CD4-positive, alpha-beta T cell treated with Interleukin-4 for 4 hours (primary cell): ENCODE measurements at places on chromosomes 7 and 10.

GRCh38 chr10:128070161-128070560, 56.1 kb downstream of the MKI67 start:
- DNase-seq, result no peak

- no peak for DNase-seq
Observed at GRCh38 chr10:79078367-79079053, 9.7 kb downstream of the ZMIZ1 start.

- DNase-seq, result no peak
Observed at GRCh38 chr7:132292803-132293202, 283.5 kb downstream of the PLXNA4 start.

DNA sequence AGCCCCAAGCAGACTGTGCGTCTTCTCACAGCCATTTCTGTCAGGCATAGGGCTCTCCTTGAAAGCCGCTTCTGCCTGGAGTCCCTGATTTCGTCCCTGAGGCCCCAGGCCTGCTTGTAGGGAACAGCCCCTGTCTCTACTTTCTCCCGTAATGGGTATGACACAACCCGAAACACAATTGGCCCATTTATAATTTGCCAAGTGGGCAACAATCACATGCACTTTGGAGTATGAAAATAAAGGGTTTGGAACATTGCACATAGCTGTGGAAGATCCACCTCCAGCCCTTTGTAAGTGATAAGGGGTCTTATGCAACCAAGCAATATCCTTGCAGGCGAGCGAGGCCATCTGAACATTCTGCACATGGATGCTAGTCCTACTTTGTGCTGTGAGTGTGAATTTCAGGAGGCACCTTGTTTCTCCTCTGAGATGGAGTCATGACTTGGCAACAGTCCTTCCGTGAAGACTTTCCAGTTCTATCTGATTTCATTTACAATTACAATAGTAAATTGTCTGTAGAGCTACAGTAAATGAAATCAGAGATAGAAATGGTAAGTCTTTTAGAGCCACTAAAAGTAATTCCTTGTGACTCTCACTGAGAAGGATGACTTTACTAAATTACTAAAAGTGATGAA, 141.5 kb downstream of the CUBN start:
- no peak for DNase-seq

DNA sequence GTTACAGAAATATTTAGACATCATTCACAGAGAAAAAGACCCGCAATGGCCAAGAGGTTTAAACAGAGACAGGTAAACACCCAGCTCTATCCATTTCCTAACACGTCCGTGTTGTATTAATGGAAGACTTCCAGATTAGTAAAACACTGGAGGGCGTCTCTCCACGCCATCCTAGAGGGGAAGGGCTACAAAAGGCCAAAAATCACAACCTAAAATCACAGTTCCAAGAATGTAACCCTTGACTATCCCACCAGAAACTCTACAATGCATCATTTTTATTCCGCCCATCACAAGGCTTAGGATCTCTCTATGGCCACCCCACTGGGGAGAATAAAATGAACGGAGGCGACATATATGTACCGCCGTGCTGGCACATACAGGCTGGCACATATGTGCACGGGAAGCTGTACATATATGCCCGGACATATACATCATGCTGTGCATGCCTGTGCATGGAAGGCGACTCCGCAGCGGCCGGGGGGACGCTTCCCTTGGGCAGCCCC, 734 bp downstream of the PCLO start:
- DNase-seq, result no peak

- no peak for DNase-seq
Observed at GRCh38 chr10:22651276-22651980, 63.0 kb downstream of the PIP4K2A start.

- DNase-seq, result no peak
Observed at GRCh38 chr7:92698237-92698841, 108.1 kb upstream of the FAM133B start.

DNA sequence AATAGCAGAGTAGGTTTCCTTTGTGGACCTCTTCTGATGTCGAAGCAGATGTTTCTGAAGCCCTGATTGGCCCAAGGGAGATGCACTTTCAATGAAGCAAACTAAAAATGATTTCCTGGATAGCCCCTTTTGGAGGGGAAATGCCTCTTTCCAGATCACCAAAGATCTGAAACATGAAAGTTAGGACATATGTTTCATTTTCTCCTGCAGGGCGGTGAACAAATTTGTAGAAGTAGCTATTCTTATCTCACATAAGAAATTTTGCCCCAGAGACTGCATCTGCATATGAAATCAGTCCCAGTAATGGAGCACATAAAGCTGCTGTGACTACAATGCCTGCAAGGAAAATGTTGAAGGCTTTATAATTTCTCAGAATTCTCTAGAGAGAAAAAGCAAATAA, 56.0 kb downstream of the THSD7A start:
- no peak for DNase-seq

GRCh38 chr7:80584778-80585177, 53.7 kb upstream of the CD36 start:
- DNase-seq, result no peak

DNA sequence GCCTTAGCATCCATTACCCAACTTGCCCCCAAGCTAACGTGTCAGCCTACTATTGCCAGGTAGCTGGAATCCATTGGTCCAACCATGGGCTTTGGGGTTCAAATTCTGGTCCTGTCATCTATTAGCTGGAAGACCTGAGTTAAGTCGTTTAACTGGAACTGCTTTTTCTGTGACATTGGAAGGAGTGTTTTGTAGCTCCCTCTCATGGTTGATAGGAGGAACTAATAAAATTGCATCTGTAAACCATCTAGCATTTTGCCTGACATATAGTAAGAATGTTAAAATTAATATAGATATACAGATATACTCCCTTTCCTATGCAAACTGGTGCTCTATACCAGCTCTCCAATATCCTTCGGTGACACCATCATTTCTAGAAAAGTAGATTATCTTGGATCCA, 23.8 kb upstream of the SLF2 start:
- DNase-seq, result no peak

DNA sequence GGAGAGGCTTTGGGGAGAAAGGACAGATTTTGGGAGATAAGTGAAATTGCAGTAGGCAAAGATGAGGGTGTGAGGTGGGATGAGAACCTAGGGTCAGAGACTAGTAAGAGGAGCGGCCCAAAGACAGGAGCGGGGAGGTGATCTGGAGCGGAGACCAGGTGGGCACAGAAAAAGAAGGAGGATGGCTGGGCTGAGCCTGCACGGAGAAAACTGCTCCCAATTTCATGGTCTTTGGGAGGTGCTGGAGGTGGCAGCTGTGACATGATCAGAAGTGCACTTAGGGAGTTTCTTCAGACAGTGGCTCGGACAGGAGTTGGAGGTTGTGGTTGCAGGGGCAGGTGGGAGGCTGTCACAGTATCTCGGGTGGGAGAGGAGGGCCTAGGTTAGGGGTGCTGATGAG, 232.8 kb downstream of the SKAP2 start:
- DNase-seq, result no peak

DNA sequence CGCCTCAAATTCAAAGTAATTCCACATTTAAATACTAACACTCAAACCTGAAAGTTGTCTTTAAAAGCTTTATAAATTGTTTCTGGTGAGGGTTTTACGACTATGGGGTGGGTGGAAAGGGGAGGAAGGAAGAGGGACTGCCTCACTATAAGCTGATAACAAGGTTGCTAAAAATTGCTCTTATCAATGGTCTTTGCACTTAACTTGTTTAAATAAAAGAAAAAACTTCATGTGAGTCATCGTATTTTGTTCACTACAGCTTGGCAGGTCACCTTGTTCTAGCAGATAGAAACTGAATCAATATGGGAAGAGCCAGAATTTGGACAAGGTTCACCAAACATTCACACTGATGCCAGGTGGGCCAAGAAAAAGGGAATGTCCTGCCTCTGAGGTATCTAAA, 129.2 kb downstream of the TES start:
- no peak for DNase-seq

DNA sequence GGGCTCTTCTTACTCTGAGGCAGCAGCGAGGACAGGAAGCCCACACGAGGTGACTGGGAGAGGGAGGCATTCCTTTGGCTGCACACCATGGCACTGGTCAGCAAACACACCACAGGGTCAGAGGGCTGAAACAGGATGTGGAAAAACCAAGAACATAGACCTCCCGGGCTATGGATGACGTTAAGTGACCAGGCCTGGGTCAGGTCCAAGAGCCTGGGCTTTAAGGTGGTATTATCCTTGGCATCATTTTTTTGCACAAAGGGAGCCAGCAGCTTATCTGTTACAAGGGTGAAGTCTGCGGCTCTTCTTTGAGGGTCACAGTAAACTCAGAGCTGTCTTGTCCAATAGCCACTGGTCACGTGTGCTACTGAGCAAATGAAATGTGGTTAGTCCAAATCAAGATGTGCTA, 7.0 kb downstream of the WDR91 start:
- no peak for DNase-seq

GRCh38 chr10:109359316-109359715, 564.0 kb downstream of the XPNPEP1 start:
- no peak for DNase-seq

GRCh38 chr10:94402204-94402842, at the start of gene TBC1D12:
Gene TBC1D12 (plus strand): TSS chr10:94402541. CDS start chr10:94402614, 73 bp downstream.
- DNase-seq, result peak; percentile 38

- DNase-seq, result no peak
Observed at GRCh38 chr10:14839305-14839695, 1.2 kb downstream of the HSPA14 start.

DNA sequence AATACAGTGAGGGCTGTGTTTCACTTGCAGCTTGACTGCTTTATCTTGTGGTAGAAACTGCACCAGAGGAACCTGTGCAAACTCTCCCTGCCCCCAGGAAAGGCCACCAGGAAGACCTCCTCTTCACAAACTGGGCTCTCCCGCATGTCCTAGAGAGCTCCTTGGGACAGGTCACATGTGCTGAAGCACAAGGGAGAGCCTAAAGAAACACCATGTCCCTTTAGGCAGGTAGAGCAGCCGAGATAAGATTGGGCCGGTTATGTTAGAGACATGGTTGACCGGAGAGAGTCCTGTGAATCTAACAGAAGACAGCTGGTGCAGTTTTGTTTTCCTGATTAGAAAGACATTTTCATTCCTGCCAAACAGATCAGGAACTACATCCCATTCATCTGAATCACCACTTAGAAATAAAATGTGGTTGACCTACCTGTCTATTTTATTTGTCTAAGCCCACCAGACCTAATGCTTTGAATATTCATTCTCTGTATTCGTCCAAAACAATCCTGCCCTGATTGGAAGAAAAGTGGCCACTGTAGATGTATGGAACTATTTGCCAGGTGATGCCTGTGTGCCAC, 224.1 kb downstream of the GLI3 start:
- no peak for DNase-seq

DNA sequence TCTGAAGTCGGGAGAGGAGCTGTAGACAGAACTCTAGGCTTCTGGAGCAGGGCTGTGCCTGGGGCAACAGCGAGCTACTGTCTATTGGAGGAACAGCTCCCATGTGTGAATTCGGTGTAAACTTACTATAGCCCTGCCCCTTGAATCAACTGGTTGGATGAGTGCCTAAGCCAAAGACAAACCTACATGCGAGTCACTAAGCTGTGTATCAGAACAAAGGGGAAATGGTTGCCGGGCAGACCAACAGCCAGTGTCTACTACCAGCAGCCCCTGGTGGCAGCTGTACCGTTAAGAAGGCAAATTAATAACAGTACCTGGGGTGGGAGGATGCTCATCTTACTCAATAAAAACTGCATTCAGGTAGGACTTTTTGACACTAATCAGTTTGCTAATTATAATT, 343.6 kb downstream of the ACTR3B start:
- DNase-seq, result no peak

DNA sequence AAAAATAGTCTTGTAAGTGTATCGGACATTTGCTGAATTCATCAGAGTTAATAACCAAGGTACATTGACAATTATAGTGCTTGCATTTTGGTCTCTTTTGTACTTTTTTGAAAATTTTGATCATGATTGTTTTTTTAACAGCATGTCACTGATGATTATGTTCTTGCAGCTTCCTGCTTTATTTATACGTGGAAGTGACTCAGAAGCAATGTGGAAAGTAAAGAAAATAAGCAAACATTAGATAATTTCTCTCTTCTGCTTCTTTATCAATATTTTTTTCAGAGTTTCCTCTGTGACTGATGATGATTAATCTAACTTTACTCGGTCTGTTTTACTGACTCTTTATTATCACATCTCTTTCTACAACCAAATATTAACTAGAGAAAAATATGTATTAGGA, 1351.9 kb downstream of the REEP3 start:
- no peak for DNase-seq

GRCh38 chr7:64359543-64359942, 45.8 kb downstream of the ZNF736 start:
- DNase-seq, result no peak

GRCh38 chr10:108454793-108455192, 1290.3 kb upstream of the SORCS1 start:
- DNase-seq, result no peak

GRCh38 chr7:100516135-100516812, 22.7 kb upstream of the AGFG2 start:
- DNase-seq, result peak; percentile 72

- DNase-seq, result no peak
Observed at GRCh38 chr10:76681153-76681552, 956.5 kb downstream of the KCNMA1 start.

- DNase-seq, result no peak
Observed at GRCh38 chr7:24784277-24784676, 27.0 kb upstream of the GSDME start.

GRCh38 chr10:31927884-31928548, 615 bp downstream of the ARHGAP12 start:
- DNase-seq, result peak; percentile 59

- DNase-seq, result peak; percentile 44
Observed at GRCh38 chr10:122551450-122551849, 9.1 kb upstream of the DMBT1 start.

DNA sequence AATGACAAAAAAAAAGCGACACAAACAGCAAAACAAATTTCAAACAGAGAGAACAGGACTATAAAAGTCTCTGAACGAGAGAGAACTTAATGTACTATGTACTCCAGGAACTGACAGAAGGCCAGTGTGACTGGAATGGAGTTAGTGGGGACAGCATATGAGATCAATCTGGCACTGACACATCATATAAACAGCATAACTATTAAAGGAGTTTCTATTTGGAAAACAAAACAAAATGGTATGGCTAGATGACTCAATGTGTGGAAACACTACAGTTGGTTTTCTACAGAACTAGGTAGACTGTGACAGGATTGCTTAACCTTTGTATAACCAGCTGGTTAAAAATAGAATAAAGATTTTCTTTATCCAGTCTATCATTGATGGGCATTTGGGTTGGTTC, 232.9 kb upstream of the KAT6B start:
- DNase-seq, result no peak

DNA sequence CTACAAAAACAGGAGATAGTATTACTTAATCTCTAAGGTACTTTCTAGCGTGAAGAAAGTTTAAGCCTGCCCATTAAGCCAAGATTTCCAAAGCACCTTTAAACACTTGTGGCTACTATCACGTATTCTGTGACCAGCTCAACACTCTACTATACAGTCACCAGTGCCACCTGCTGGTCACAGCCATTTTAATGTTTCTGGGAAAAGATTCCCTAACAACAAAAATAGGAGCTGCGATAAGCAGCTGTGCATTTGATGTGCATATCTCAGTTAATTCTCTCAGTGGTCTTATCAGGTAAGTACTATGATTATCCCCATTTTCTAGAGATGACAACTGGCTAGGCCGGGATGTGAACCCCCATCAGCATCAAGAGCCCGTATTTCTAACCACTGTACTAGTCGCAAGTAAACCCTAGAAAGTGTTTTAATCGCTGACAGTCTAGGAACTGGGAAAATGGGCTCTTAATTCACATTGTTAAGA, 860 bp downstream of the SEC31B start:
- peak; percentile 61 for DNase-seq

- no peak for DNase-seq
Observed at GRCh38 chr7:128868624-128869137, 6.0 kb downstream of the ATP6V1F start.

- DNase-seq, result no peak
Observed at GRCh38 chr10:101835362-101835761, 8.2 kb downstream of the KCNIP2 start.
